ENCODE measurements at places on chromosomes 6 and 20.

DNA sequence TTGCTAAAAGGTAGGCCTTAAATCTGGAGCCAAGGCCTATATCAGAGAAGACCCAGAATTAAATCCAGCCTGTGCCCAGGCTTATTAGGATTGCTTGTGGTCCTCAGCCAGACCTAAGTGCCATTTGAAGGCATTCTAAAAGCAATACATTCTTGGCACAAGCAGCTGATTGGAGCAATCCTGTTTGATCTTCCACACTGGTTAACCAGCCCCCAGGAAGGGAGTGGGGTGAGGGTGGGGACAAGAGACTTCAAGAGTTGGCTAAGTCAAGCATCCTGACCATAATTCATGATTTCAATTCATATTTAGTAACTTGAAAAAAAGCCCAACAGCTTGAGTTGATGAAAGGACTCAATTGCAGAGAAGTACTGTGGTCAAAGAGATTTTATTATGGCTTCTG, 128.9 kb downstream of the KIF13A start:
- DNase-seq = no peak

DNA sequence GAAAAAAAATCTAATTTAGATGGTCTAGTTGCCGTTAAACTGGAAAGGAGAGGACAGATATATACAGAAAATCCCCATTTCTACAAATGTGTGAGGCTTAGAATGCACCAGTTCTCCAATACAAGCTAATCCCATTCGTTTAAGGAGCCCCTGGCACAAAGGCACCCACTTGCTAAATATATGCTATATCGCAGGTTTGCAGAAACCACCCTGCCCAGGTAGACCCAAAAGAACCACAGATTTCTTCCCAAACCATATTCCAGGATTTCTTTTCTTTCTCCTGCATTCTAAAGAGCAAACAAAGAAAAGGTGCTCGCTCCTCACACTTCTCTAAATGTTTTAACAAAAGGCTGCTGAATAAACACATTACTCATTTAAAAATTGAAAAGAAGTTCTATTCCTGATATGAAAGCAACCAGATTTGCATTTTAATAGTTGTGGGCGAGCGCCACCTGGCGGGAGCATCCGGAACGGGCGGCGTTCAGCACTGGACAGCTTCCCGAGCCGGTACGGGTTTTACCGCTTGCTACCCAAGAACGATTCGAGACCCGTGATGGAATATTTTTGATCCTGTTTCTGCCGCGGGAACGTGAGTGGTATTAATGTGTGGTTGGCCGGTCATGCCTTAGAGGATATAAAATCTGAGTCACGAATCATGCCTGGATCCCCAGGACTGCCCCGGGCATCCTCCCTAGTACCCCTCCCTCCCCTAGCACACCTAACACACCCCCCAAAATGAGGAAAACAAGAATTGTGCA, 2.1 kb downstream of the PTPRT start:
- peak; percentile 91 for DNase-seq

DNA sequence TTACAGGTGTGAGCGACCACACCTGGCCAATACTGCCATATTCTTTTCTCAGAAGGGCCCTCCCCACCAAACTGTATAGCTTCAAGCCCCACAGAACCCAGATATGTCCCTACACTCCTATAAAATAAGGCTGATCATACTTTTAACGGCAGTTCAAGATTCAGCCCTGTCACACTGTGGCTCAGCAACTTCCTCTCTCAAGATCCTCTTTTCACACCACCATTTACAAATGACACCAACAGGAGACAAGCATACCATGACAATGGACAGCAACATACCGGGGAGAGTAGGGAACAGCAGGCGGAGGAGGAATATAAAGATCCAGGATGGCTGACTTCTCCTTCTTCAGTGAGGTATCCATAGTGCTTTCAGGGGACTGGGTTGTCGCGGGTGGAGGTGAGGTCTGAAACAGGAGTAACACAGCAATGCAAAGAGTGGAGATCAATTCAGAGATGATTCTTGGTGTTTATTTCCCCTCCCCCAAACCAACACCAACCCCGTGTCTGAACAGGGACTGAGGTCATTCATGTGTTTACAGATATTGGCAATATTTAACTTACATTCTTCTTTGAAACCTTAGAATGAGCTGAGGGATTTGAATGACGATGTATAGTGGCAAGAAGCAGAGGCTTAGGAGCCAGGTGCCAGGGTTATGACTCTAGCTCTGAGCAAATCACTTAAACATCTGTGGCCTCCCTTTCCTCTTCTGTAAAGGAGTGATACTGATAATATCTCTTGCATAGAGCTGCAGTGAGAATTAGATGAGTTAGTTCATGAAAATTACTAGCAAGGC, 57.6 kb upstream of the IPCEF1 start:
- DNase-seq = no peak

DNA sequence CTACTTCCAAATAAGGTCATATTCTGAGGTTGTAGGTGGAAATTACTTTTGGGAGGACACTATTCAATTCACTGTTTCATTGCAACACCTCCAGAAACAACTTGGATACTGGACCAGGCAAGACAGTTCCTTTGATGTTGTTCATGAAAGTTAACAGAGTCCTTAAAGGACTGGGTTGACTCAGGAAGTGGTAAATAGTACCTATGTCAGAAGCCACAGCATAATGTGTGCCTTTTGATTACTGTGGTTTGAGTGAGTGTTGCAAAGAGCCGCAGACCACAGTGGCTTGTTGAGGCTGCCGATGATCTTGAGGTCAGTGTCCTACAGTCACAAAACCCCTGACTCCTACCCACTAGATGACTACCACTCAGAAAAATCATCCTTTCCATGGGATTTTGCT, 10.9 kb downstream of the IL20RA start:
- no peak for DNase-seq

- no peak for DNase-seq
Observed at GRCh38 chr6:165458134-165458533, 148.7 kb upstream of the C6orf118 start.
